Fibroblast of skin of abdomen (primary cell): ENCODE measurements at places on chromosomes 5 and 9.

- peak; percentile 82 for DNase-seq
Observed at GRCh38 chr9:107213561-107214028, 69.5 kb upstream of the RAD23B start.

DNA sequence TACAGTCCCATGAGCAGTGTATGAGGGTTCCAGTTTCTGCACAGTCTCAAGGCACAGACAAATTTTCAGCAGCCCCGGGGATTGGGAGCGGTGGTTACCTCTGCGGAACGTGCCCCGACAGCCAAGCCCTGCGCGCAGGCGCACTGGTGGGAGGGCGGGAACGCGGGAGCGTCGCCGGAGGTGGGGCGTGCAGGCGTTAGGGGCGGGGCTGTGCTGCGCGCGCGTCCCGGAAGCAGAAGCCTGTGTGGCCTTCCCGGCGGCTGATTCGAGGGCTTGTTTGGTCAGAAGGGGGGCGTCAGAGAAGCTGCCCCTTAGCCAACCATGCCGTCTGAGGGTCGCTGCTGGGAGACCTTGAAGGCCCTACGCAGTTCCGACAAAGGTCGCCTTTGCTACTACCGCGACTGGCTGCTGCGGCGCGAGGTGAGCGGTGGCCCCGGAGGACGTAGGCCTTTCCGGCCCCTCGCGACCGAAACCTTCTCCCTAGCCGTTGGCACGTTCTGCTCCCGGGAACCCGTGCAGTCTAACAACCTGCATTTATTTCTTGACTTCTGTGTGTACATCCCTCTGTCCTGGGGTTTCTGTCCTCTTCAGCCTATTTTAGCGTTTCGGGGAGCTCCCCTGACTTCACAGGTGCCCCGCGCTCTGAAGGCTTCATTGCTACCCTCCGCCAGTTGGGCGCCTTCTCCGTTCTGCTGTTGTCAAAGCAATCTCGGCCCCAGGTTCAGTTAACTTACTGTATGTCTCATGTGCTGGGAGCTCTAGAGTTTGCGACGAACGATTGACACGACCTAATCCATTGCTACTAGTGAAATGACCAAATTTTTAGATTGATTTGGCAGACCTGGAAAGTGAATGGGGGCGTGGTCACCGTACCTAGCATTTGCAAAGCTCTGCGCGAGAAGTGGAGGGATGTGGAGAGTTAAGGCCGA, at the start of gene GLE1:
Gene GLE1 (plus strand): TSS at position 235 of the 929 bp plus-strand sequence. CDS start 87 bp downstream, at position 322.
- peak; percentile 90 for DNase-seq

GRCh38 chr9:112145886-112146285, 29.2 kb downstream of the SUSD1 start:
- DNase-seq: no peak

GRCh38 chr9:115200711-115201505, 83.0 kb upstream of the TNC start:
- DNase-seq: peak; percentile 89

- no peak for DNase-seq
Observed at GRCh38 chr5:112923148-112923917, 1.3 kb upstream of the REEP5 start.
